HL-60 (cell line): ENCODE measurements at places on chromosomes 12 and 14.

- DNase-seq, result no peak
Observed at GRCh38 chr12:122052285-122052684, 26.3 kb upstream of the MLXIP start.

GRCh38 chr14:91817566-91818325 is 49.6 kb downstream of the TC2N start:
- DNase-seq, result peak; percentile 3

- no peak for DNase-seq
Observed at GRCh38 chr12:122203301-122204166, at the start of gene B3GNT4. Gene B3GNT4, plus strand, starts transcription at chr12:122203709. Its CDS starts 910 bp downstream, at chr12:122204619.

- DNase-seq, result no peak
Observed at GRCh38 chr12:111943929-111944328, 69.0 kb downstream of the TMEM116 start.

GRCh38 chr14:52583544-52583943 is 30.9 kb downstream of the GPR137C start:
- no peak for DNase-seq

- no peak for DNase-seq
Observed at GRCh38 chr14:71799841-71800240, 132.4 kb upstream of the RGS6 start.

- DNase-seq, result no peak
Observed at GRCh38 chr14:60971271-60971670, 9.6 kb downstream of the TRMT5 start.

GRCh38 chr12:12822886-12823285 is 9.7 kb downstream of the DDX47 start:
- DNase-seq, result no peak

DNA sequence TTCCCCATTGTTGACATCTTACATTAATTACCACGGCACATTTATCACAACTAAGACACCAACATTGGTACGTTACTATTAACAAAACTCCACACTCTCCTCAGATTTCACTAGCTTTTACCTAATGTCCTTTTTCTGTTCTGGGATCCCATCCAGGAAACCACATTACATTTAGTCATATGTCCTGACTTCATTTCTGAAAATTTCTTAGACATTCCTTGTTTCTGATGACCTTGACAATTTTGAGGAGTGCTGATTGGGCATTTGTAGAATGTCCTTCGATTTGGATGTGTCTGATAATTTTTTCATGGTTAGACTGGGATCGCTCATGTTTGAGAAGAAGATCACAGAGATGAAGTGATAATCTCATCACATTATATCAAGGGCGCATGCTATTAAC is 34.6 kb upstream of the ACSM4 start:
- no peak for DNase-seq

DNA sequence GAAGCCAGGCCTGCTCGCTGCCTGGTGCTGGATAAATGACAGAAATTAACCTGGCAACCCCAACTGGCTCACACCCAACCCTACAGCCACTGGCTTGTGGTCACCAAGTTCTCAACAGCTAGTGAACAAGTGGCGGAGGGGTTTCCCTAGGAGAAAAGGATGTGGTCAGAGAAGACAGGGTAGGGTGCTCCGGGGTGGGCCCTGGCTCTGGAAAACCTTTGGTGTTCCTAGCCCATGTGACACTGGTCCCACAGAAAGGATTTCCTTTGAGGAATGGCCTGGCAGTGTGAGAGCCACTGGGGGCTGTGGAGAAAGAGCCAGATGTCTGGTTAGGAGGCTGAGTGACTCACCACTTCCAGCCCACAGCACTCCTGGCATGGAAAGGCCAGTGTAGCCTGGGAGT is 8.7 kb downstream of the SYNE3 start:
- DNase-seq, result peak; percentile 61

- no peak for DNase-seq
Observed at GRCh38 chr14:22429546-22430294, 159.3 kb downstream of the DAD1 start.

- no peak for DNase-seq
Observed at GRCh38 chr14:103225062-103225461, 101.8 kb downstream of the TNFAIP2 start.

- DNase-seq, result no peak
Observed at GRCh38 chr14:82449926-82450468, 916.3 kb upstream of the SEL1L start.

GRCh38 chr12:20657496-20657895 is 37.6 kb upstream of the SLCO1C1 start:
- no peak for DNase-seq

- peak; percentile 77 for DNase-seq
Observed at GRCh38 chr12:11891346-11891745, 179.4 kb upstream of the BCL2L14 start.
